ENCODE measurements at places on chromosomes 5 and 9.

DNA sequence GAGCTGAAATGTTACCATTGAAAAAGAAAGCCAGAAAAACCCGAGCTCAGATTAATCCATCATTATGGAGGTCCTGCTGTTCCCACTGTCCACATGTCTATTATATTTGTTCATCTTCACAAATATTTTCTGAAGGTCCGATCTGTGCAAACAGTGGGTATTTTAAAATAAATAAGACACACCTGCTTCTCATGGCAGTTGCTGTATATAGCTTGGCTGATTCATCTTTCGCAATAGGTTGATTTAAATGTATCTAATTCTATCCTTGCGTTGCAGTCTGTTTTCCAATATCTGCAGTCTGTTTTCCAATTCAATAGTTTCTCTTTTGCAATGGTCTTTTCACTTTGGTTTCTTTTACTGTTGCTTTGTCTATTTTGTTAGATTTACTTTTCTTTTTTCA is 87.4 kb upstream of the PCA3 start:
- DNase-seq: no peak

DNA sequence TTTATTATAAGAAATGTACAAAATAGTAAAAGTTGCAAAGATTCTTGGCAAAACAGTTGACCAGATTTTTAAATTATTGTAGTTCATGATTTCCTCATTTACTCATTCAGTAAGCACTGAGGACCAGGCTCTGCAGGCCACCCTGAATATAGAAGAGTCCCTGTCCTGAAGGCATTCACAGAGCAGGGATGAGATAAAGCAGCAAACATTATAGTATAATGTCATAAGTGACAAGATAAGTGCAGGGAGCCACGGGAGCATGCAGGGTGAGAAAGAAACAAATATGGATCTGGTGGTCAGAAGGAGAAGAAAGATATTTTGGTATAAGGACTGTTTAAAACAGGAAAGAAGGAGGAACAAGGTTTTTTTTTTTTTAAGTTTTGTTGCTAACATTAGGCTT is 46.0 kb downstream of the PARP8 start:
- no peak for DNase-seq

- no peak for DNase-seq
Measured at GRCh38 chr9:35517552-35518224, 27.8 kb downstream of the RUSC2 start.

GRCh38 chr5:8908055-8908683 is 637.7 kb downstream of the SEMA5A start:
- peak; percentile 41 for DNase-seq

- DNase-seq: no peak
Measured at GRCh38 chr9:133403766-133404453, 13.9 kb downstream of the REXO4 start.

- DNase-seq: no peak
Measured at GRCh38 chr5:31855134-31856040, 216.5 kb downstream of the PDZD2 start.

DNA sequence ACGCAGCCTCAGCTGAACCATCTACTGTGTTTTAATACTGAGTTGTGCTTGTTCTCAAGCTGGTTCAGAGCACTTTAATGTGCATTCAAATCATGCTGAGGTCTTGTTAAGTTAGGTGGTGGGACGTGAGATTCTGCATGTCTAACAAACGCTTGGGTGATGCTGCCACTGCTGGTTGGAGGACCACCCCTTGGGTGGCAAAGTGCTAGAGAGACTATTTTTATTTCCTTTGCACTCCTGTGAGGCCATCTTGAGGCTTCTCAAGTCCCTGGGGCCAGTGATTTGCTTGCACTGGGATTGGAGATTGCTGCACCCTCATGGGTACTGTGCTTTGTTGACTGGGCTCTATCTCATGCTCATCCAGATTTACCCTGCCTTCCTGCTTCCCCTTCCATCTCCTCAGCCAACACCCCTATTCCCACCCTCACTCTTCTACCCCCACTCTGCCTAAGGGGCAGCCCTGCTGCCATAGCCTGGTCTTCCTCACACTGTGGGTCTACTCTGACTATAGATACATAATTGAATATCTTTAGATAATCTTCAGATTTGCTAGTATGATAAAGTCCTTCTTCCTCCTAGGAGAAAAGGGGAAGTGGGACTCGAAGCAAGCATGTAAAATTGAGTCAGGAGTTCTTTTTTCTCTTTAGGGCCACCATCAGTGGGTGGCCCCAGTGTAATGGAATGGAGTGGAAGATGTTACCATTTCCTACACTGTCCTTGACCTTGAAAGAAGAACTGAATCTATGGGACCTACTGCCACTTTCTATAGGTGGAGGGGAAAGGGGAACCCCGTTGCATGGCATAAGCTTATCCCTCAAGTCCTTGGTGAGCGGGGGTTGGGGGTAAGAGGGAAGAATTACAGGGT is 45.1 kb upstream of the SUB1 start:
- DNase-seq: no peak

DNA sequence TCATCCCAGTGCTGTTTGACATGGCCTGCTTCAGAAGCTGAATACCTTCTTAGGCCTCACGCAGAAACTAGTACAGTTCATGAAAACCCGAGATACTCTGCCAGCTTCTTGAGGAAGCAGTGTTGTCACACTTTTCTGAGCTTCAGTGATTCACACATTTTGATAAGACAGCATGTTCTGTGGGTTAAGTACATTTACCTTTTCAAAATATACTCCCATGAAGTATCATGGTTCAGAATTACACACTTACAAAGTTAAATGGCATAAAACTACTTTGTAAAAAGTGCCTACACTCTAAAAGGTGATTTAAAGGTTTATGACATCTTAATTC is 56.9 kb downstream of the VCAN start:
- no peak for DNase-seq

DNA sequence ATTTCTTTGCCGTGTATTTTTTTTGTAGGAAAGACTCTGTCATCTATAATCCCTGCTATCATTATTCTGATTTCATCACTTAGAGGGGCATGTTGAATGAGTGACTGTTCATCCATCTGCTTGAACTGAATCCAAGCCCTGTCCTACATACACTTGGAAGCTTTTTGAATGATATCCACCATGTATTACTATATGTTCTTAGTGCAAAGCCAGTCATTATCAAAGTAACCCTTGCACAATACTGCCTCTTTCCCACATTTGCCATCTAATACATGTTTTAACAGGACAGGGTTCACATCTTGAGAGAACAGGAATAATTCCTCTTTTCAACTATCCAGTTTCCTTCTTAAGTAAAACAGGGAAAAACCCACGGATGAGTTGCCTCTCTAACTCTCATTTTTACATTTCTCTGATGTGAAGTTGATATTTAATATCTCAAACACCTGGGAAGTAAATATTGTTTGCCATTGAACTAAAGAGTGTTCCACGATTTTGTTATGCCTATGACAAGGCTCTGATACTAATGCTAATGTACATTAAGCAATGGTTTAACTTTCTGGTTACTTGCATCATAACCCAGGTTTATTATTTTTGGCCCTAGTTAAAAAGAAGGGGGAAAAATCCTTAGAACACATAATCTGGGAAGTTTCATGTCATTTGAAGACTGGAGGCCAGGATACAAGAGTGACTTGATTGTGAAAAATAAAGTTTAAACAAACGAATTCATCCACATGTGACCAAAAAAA is 103.7 kb upstream of the TARS1 start:
- DNase-seq: no peak

DNA sequence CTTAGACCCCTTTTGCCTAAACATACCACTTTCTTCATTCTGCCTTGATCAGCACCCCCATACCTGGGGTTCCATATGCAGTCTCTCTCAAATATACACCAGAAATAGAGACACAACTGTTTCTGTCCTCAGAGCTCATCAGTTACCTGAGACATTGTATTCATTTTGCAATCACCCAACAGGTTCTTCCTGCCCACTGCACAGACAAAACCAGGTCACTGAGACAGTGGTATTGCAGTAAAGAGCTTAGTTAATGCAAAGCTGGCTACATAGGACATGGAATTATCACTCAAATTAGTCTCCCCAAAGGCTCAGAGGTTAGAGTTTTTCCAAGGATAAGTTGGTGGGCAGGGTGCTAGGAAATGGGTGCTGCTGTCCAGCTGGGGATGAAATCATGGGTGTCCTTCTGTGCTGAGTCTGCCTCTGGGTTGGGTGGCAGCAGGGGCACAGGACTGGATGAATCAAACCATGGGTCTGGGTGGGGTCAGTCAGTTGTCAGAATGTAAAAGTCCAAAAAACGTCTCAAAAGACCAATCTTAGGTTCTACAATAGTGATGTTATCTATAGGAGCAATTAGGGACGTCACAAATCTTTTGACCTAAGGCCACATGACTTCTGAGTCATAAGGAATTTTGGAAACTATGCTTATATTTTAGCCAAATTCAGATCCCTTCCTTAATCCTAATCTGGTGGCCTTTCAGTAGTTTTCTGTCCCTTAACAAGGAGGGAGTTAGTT is 41.0 kb downstream of the KCNV2 start:
- DNase-seq: no peak
